Activated CD8-positive, alpha-beta memory T cell treated with anti-CD3 and anti-CD28 coated beads for 1 hour (primary cell): ENCODE measurements at places on chromosomes 16 and 17.

DNA sequence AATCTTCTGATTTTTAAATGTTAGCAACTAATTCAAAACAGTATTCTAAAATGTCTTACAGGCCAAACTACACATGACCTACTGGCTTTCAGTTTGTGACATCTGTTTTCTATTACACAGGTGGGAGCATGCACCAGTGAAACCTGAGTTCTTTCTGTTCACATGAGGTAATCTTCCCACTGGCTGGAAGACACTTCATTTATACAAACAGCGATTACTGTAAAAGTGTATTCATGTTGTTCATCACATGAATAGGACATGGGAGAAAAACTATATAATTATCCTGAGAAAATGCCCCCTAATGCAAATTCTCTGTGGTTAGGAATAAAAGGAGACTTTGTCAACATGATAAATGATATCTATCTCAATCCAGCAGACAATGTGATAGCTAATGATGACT lies 11.1 kb upstream of the PIK3R5 start:
- DNase-seq = no peak

GRCh38 chr17:45052052-45052772 lies 780 bp upstream of the DCAKD start:
- DNase-seq = no peak

DNA sequence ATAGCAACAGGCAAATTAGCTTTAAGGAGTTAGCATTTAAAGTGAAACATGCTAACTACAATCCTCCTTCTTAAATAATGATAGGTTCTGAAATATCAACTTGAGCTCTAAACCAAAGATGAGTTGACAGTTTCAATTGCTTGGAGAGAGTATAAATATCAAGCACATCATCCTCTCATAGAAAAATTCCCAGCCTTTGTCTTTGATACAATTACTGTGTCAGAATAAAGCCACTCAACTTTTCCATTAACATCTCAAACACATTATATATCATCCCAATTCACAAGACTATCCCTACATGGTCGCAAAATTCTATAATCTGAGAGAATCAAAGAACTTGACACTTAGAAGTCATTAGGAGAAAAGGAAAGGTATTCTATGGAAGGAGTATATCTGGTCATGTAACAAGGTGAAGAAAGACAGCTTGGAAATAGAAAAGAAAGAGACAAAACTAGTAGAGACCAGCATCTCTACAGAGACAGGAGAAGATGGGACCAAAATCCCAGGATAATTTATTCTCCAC lies 189.8 kb downstream of the CEP112 start:
- DNase-seq = no peak

- DNase-seq = no peak
Observed at GRCh38 chr17:29143894-29144293, 36.3 kb downstream of the MYO18A start.

DNA sequence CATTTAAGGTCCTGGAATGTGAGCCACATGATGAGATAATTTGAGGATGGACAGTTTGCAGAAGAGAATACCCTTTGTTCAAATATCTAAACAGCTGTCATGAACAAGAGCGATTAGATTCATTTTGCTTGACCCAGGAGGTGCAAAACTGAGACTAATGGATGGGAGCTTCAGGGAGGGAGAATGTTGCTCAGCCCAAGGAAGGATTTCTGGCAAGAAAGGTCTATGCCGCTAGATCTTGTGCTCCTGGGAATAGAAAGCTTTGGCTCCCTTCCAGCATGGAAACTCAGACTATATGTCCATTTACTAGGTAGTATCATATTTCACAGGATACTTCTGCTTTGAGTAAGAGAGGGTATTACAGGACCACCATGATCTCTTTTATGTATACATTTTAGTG lies 14.8 kb upstream of the CDH11 start:
- no peak for DNase-seq

DNA sequence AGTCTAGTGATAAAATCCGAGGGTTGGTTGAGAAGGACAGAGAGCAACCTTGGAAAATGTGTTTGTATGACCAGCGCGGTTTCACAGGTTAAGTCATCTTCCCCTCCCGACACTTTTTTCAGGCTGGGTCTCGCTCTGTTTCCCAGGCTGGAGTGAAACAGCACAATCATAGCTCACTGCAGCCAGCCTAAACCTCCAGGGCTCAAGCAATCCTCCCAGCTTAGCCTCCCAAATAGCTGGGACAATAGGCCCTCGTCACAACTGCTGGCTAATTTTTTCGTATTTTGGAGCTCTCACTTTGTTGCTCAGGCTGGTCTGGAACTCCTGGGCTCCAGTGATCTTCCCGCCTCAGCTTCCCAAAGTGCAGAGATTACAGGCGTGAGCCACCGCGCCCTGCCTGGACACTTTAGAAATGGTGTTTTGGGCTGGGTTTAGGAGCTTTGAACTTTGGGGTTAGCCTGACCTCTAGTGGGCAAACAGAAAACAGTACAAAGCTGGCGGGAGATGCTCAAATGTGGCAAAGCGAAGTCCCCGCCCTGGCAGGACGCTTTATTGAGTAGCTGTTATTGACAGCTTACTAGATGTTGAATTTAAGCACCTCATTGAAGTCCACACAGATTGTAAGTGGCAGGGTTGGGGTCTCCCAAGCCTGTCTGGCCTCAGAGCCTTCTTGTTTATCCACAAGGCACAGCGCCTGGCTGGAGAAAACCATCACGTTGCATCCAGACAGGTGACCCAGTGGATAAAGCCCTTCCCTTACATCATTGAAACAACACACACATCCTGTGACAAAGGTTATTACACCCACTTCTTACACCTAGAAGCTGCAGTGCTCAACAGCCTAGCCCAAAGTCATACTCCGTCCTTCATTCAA lies 34.7 kb upstream of the RBBP6 start:
- DNase-seq = peak; percentile 2

GRCh38 chr16:29912087-29912486 lies 11.8 kb downstream of the ASPHD1 start:
- DNase-seq = no peak
